Motor neuron (in vitro differentiated cells): ENCODE measurements at places on chromosomes 12 and 14.

GRCh38 chr12:82486524-82487235, 128.4 kb downstream of the METTL25 start:
- ATAC-seq, result no peak

GRCh38 chr12:78361683-78362082, 502.9 kb upstream of the SYT1 start:
- no peak for ATAC-seq

DNA sequence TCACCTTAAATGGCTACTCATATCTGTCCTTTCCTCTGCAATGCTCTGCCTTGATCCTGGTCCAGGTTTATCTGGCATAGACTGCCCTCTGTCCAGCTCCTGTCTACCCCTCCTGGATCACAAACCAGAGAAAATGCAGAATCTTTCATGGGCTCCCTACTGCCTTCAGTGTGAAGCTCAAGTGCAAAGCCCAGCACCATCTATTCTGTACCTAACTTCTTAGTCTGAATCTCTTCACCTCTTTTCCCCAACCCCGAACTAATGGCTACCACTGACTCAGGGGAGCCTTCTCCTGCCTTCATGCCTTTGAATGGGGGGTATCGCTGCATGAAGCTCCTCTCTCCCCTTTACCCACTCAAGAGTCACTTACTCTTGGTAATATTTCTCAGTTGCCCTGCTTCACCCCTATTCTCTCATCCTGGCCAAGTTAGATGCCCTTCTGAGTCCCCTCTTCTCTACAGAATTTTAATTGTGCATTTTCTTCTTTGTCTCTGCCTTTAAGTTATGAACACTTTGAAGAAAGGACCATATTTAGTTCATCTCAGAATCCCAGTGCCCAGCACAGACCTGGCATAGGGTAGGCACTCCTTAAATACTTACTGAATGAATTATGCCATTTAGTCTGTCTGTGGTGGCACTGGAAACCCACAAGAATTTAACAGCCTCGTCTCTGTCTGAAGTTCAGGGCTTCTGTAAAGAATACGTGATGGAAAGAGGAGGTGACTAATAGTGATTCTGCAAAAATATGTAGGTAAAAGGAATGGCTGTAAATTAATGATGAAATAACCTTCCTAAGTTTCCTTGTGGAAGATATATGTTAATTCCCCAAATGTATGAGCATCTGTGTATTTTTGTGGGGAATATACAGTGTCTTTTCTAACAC, 191.3 kb upstream of the AMIGO2 start:
- no peak for ATAC-seq

DNA sequence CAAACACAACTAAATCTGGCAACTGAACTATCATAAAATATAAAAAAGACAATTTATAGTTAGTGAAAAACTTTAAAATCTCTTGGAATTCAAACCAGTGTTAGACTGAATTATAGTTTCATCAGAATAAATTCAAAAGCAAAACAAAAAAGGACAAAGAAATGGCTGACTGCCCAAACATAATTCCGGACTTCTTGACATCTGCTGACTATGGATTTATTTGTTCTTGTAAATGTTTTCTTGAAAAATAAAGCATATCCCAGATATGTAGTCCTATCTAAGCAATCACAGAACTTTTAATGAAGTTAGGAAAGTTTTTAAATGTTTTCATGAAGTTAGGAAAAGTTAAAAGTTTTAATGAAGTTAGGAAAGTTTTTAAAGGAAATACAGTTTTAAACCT, 45.8 kb upstream of the CNTN1 start:
- ATAC-seq, result no peak

DNA sequence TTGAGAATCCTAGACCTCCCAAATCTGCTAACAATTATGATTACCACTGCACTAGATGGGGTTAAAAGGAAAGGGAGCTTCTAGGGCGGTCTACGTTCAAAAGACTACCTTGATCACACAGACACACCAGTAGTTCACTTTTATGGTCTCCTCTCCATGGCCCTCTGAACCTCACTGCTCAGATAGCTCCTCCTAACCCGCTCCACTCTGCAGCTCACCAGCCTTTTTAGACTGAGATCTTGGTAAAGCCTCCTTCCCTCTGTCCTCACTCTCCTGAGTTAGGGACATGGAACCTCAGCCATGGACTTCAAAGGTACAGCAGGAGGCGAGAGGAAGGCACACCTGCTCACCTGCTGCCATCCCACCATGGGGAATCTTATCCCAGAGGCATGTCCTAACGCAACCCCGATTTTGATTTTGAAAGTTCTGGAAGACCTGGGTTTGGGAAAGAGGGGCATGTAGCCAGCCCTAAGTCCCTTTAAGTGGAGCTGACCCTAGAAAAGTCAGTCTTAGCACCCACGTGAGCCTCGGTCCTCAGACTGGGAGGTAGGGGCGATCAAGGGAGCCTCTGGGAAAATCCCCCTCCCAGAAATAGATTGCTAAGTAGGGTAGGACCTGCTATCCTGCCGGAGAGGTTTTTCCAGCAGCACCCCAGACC, 1.3 kb downstream of the ZNF219 start:
- ATAC-seq, result no peak

- ATAC-seq, result no peak
Measured at GRCh38 chr12:66352197-66352596, 49.9 kb downstream of the HELB start.

- peak; percentile 53 for ATAC-seq
Measured at GRCh38 chr12:3087758-3088650, 10.8 kb downstream of the TSPAN9 start.

- ATAC-seq, result peak; percentile 65
Measured at GRCh38 chr14:32657081-32657480, 281.6 kb upstream of the NPAS3 start.

DNA sequence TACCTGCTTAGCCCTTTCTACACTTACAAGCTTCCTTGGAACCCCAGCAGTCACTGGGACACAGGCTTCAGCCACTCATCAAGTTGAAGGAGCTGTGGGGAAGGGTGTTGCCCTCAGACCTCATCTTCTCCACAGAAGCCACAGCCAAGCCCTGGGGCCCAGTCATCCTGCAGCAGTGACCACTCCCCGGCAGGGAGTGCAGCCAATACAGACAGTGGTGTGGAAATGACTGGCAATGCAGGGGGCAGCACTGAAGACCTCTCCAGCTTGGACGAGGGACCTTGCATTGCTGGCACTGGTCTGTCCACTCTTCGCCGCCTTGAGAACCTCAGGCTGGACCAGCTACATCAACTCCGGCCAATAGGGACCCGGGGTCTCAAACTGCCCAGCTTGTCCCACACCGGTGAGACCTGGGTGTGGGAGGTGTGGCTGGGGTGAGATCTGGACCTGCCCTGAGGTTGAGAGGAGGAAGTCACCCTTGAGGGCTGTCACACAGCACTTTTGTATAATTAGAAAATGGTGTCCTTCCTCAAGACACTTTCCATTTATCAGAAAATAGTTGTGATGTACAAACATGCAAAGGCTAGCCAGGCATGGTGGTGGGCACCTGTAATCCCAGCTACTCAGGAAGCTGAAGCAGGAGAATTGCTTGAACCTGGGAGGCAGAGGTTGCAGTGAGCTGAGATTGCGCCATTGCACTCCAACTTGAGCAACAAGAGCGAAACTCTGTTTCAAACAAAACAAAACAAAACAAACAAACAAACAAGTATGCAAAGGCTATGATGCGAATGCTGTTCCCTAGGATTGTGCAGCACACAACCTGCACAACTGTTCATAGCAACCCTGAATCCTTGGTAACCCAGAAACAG, 9.9 kb downstream of the GLI1 start:
- ATAC-seq, result peak; percentile 99

DNA sequence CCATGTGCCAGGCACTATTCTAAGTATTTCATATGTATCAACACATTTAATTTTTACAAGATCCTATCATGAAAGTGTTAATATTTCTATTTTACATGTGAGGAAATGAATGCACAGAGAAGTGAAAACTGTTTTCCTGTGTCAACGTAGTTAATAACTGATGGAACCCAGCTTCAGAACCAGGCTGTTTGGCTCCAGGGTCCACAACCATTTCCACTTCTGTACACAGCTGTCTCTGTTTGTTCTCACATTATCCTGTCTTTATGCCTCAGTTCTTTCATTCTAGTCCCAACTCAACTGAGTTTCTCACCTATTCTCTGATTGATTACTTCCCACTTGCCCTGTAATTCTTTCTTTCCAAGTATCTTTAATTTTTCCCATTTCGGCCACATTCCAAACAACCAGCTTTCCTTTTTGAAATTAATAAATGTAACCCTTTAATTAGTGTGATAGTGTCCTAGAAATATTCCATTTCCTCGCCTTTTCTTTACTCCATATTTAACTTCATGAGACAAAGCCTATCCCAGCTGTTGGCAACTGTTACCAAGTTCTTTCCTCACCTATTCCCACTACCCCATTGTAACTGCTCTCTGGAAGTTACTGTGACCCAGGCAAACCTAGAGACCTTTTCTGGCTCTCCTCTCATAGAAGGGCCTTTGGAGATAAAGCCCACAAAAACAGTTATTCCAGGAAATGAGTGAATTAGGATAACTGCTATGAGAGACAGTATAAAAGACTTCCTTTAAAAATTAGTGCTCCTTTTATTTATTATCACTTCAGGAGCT, 218.7 kb downstream of the RASSF9 start:
- ATAC-seq, result no peak

GRCh38 chr14:92033906-92034687, 5.8 kb downstream of the TRIP11 start:
- no peak for ATAC-seq

DNA sequence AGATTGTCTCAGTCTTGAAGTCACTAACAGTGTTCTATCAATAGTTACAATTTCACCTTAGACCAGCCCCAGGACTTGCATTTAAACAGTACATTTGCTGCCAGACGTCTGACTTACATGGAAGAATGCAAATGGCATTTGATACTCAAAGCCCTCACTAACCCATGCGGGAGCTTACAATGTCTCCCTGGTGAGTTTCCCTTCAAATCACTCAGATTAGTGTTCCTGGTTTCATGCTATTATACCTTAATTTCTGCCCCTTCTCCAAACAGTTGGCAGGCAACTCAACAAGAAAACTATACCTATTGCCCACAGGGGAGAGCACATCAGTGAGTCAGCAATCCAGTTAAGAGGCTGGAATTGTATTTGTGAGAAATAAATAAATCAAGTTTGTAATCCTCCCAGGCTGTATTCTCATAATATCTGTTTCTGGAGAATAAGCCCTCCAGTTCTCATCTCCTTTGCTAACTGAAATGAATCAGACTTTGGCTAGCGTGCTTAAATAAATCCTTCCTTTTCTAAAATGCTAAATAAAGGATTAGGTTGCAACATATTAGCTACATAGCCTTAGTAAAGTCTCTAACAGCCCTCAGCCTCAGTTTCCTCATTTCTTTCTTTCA, 23.7 kb downstream of the GSTZ1 start:
- no peak for ATAC-seq

DNA sequence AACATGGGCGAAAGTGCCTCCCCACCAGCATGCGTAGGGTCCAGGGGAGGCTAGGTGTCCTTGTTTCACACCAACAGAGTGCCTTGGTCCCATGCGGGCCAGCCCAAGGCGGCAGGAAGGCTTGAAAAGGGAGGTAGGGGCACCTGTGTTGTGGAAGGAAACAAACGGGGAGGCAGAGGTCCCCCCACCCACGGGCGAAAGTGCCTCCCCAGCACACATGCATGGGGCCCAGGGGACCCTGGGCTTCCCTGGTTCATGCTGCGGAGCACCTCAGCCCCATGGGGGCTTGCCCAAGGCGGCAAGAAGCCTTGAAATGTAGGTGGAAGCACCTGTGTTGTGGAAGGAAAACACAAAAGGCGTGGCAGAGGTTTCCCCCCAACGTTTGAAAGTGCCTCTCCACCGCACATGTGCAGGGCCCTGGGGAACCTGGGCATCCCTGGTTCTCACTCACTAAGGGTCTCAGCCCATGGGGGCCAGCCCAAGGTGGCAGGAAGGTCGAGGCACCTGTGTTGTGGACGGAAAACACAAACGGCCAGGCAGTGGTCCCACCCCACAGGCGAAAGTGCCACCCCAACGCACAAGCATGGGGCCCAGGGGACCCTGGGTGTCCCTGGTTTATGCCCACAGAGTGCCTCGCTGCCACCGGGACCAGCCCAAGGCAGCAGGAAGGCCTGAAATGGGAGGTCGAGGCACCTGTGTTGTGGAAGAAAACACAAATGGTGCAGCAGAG, 374.7 kb downstream of the ALG10 start:
- no peak for ATAC-seq

DNA sequence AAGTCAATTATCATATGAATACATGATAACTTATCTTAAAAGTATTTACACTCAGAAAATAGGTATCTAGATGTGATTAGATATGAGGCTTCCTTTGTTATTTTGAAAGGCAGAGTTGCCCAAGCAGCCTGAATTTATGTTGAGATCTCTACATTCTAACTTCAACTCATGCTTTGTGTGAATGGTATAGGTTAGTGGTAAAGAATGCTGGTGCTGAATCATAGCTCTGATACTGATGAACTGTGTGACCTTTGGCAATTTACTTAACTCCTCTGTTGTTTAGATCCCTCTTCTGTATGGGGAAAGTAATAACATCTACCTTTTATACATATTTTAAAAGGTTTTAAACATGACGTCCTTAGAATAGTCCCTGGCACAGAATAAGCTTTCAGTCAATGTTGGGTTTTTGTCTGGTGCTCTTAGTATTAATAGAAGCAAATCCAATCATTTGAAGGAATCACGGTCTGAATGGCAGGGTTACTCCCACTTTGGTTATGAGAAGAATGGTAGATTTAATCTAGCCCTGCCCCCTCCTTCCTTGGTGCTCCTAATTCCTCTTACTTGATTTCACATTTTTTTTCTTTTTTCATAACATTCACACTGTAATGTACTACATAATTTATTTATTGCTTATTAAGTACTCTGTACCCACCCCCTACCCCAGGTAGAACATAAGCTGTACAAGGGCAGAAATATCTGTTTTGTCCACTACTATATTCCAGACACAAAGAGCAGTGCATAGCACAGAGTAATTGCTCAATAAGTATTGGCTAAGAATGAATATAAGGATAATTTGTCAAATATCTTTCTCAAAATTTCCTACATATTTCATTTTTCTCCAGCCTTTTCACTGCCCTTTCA, 203.3 kb upstream of the KRR1 start:
- no peak for ATAC-seq

DNA sequence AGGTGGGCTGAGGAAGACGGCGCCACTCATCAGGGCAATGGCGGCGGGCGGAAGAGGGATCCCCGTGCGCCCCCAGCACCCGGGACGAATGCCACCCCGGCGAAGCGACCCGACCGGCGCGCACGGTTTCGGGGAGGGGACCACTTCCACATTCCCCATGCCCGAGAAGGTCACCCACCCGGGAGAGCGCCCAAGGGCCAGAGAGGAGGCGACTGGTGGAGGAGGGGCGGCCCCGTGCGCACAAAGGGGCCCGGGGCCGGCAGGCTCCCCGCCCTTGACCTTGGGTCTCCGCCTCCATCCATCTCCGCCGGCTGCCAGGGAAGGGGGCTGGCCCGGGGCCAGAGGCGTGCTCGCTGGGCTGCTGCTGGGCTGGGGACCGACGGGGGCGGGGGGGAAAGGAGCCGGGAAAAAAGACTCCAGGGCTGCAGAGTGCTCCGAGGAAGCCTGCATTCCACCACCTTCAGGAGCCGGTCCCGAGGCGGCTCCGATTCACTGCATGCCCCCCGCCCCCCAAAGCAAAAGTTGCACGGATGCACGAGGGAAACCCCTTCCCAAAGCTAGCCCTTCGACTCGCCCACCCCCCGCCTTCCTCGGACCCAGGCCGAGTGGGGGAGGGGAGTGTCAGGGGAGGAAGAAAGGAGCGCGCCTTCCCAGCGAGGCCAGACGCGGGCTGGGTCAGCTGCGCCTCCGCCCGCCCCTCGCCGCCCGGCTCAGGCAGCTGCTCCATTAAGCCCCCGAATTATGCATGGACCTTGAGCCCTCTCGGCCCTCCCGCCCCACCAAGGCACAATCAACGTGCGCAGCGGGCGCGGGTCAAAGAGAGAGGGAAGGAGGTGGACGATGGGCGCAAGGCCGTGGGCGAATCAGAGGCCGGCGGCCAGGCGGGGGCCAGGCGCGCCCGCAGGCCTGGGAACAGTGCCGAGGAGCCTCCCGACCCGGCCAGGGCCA, 26.2 kb downstream of the BCL11B start:
- ATAC-seq, result peak; percentile 80
